ENCODE measurements at places on chromosomes 16 and 17. TPM values are rescaled to one million over a fixed set of nuclear protein-coding genes. Genes with fewer than 3 reads are reported as not detected.

Gene SDR42E2
- not detected for total RNA-seq

GRCh38 chr17:55069983-55070529 lies 101.5 kb downstream of the STXBP4 start:
- no peak for DNase-seq

Gene FOXC2
- total RNA-seq = 1.3 TPM

Gene FOXJ1
- total RNA-seq = not detected

DNA sequence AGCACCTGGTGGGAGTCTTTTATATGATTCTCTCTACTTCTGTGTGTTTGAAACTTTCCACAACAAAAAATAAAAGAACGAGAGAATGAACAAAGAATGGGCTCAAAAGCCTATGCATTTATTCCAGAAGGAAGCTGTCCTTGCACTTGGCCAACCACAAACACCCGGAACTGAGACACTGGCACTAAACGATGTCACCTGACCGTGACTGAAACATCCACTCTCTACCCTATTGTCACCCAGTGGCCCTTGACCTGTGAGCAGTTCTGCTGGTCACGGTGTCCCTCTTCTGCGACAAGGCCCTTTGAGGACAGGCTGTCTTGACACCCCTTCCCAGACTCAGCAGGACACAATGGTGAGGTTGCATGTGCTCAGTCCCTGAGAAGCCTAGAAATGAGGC lies 56.6 kb downstream of the TEKT5 start:
- DNase-seq = no peak

GRCh38 chr16:47017636-47018035 lies 44.2 kb upstream of the DNAJA2 start:
- no peak for DNase-seq

All from A172 (cell line).